ENCODE measurements at places on chromosomes 2 and 18. TPM values are rescaled to one million over a fixed set of nuclear protein-coding genes. Genes with fewer than 3 reads are reported as not detected.

SERPINB11 gene
- total RNA-seq: not detected

CDK15 gene
- not detected for total RNA-seq

VAMP8 gene
- total RNA-seq: 98.7 TPM

RESP18 gene
- not detected for total RNA-seq

ANKRD44 gene
- 87.8 TPM for total RNA-seq

VSNL1 gene
- not detected for total RNA-seq

LOXHD1 gene
- total RNA-seq: 0.05 TPM

DNA sequence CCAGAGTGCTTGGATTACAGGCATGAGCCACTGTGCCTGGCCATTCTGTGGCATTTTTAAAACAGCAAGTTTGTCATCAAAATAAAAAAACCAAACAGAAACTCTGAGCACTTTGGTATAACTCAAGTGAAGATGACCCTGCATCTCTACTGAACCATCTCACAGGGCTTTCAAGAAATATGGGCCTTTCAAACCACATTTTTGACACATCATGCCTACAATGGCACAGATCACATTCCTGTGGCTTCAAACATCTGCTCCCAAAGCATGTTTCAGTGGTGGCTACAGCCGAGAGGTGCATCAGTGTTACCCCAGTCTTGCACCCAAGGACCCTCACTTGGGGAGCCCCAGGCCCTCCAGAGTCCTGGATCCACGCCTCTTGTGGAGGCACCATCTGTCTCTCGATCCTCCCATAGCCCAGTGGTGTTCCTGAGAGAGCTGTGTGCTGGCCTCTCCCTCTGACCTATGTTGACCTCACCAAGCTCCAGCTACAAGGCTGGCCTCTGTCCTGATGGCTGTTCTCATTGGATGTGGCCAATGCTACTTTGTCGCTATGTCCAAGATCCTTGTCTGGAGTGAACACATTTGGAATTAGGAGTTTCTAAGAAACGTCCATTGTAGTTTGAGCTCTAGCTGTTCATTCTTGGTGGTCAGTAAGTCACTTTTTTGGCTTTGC is 55.2 kb upstream of the RALBP1 start:
- H3K36me3 ChIP-seq: no peaks in the 10 kb centered on the region
- no peak overlapping the region for H3K4me3 ChIP-seq
- H3K27me3 ChIP-seq: no peaks in the 10 kb centered on the region
- no peak for DNase-seq
- H3K27ac ChIP-seq: no peak overlapping the region
- H3K4me1 ChIP-seq: no peaks in the 10 kb centered on the region

- H3K4me3 ChIP-seq: no peak overlapping the region
- DNase-seq: no peak
- no peaks in the 10 kb centered on the region for H3K4me1 ChIP-seq
- H3K27me3 ChIP-seq: no peaks in the 10 kb centered on the region
- H3K36me3 ChIP-seq: no peaks in the 10 kb centered on the region
Measured at GRCh38 chr2:55848096-55848495, 75.5 kb downstream of the EFEMP1 start.

DNA sequence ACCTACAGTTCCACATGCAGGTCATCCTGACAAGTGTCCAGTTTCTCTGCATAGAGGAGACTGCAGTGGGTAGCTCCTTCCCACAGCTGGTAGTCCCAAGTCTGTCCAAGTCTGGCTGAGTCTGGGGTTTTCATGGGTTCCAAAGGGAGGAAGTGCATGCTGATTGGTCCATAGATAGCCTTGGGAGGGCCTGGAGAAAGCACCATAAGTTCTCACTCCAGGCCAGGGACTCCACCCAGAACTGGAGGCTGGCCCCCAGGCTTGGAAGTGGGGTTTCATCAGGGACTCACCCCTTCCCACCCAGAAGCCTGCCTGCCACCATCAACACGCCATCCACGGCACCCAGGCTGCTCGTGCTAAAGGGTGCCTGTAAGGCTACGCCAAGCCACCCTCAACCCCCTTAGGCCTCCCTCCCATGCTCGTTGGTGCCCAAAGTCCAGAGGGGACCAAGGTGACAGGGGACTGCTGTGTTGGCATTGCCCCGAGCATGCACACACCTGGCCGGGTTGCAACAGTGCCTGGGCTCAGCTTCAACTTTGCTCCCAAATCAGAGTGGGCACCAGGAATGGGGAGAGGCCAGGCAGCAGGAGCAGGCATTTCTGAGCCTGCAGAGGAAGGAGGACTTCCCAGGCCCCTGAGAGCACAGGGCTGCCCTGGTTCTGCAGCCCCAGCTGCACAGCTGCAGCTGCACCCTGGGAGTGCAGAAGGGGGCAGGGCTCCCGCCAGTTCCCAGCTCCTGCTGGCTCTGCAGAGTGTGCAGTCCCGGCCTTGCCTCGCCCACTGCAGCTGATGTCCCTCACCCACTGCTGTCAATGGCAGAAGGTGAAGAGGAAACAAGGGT is 116.5 kb upstream of the MAP2 start:
- H3K27ac ChIP-seq: no peak overlapping the region
- no peak overlapping the region for H3K4me3 ChIP-seq
- DNase-seq: no peak
- peaks cover 4% of the 10 kb centered on the region for H3K27me3 ChIP-seq
- no peaks in the 10 kb centered on the region for H3K36me3 ChIP-seq
- no peaks in the 10 kb centered on the region for H3K4me1 ChIP-seq

DNA sequence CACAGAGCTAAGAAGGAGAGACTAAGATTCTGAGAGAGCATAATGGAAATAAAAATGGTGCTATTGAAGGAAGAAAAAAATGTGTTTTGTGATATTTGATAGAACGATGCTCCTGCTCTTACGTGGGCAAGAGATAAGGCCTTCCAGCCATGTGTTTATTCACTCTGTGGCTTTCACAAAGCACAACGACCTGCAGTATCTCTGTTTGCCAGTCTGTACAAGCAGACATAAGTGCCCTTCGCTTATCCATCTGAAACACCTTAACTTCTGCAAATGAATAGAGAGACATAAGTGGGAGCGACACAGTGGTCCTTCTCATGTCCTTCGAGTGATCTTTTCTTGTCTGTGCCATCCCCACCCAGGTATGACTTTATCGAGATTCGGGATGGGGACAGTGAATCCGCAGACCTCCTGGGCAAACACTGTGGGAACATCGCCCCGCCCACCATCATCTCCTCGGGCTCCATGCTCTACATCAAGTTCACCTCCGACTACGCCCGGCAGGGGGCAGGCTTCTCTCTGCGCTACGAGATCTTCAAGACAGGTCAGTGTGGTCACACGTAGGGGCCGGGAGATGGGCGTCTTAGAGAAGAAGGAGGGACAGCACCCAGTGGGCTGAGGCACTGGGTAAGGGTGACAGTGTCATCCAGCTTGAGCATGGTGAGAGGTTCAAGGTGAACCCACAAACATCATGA is 33.7 kb downstream of the NRP2 start:
- peaks cover 3% of the 10 kb centered on the region for H3K27me3 ChIP-seq
- DNase-seq: no peak
- no peak overlapping the region for H3K4me3 ChIP-seq
- peaks cover 6% of the 10 kb centered on the region for H3K4me1 ChIP-seq
- no peak overlapping the region for H3K27ac ChIP-seq
- no peaks in the 10 kb centered on the region for H3K36me3 ChIP-seq

DNA sequence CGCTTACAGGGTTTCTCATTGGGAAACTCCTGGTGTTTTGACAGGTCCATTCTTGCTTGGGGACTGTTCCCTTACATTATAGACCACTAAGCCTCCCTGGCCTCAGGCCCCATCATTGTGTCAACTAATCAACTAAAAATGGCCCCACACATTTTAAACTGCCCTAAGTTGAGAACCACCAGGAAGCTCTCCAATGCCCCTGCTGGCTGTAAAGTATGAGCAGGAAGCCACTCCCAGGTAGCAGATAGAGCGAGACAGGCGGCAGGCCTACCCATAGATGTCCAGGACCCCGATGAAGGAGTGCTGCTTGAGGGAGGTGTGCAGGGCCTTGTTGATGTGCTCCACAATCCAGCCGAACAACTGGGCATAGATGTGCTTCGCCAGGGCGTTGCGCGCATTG is 160.7 kb upstream of the ACAA2 start:
- H3K4me1 ChIP-seq: no peaks in the 10 kb centered on the region
- DNase-seq: no peak
- no peaks in the 10 kb centered on the region for H3K27me3 ChIP-seq
- no peak overlapping the region for H3K4me3 ChIP-seq
- no peaks in the 10 kb centered on the region for H3K36me3 ChIP-seq
- H3K27ac ChIP-seq: no peak overlapping the region

- H3K27me3 ChIP-seq: no peaks in the 10 kb centered on the region
- no peak for DNase-seq
- H3K27ac ChIP-seq: no peak overlapping the region
- no peak overlapping the region for H3K4me3 ChIP-seq
- peaks cover 6% of the 10 kb centered on the region for H3K4me1 ChIP-seq
Measured at GRCh38 chr18:47832348-47832747, 98.1 kb downstream of the SMAD2 start.

DNA sequence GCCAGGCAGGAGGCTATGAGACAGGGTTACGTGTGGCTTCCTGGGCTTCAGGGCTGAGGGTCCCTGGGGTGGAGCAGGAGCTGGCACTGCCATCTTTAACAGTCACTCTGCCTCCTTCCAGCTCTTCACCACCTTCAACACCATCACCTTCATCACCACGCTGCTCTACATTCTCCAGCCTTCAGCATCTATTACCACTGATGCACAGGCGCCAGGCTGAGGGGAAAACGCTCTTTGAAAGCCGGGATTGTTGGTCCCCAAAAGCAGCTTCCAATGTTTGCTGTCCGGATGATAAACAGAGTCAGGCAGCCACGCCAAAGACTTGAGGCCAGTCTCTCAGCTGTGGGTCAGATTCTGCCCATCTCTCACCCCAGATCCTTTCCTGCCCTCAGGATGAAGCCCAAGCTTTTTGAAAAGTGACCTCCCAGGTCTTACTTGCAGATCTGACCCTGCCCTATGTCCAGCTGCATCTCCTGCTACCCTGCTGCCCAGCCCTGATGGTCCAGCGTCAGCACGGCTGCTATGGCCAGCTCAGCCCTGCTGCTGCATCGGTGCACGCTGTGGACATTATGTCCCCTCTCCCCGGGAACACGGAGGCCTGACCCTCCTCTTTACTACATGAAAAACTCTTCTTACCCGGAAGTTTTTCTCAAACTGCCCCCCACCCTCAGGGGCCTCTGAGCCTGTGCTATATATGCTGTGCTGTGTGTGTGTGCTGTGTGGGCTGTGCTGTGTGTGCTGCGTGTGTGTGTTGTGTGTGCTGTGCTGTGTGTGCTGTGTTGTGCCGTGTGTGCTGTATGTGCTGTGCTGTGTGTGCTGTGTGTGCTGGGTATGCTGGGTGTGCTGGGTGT is 31.2 kb upstream of the MAL start:
- H3K27me3 ChIP-seq: peaks cover 21% of the 10 kb centered on the region
- DNase-seq: no peak
- no peaks in the 10 kb centered on the region for H3K4me1 ChIP-seq
- H3K36me3 ChIP-seq: no peaks in the 10 kb centered on the region
- H3K27ac ChIP-seq: no peak overlapping the region
- no peak overlapping the region for H3K4me3 ChIP-seq

GRCh38 chr18:31562726-31563125 is 29.0 kb upstream of the TTR start:
- no peak overlapping the region for H3K4me3 ChIP-seq
- no peak overlapping the region for H3K27ac ChIP-seq
- H3K27me3 ChIP-seq: peaks cover 7% of the 10 kb centered on the region
